Activated T-cell treated with anti-CD3 and anti-CD28 coated beads for 1 hour (primary cell): ENCODE measurements at places on chromosomes 2 and 18.

- DNase-seq = no peak
Observed at GRCh38 chr2:71935262-71935848, 212.3 kb downstream of the CYP26B1 start.

DNA sequence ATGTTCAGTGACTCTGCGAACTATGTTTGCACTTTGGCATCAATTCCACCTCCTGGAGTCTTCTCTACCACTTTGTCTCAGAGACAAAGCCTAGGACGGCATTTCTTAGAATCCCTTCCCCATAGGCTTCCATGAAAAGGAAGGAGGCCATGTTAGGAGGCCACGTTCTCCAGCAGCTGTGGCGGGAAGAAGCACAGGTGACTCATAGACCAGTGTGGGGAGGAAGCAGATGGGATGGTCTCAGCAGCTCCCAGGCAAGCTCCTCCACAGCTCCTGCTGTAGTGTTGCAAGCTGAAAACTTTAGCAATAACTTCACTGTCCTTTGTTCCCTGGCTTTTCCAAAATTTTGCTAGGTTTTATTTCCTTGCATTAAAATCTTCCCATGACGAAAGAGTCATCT lies 781.3 kb upstream of the ID2 start:
- no peak for DNase-seq

GRCh38 chr2:113184531-113185230 lies 10.9 kb downstream of the PSD4 start:
- no peak for DNase-seq

- no peak for DNase-seq
Observed at GRCh38 chr2:47916412-47916811, 10.1 kb upstream of the FBXO11 start.

DNA sequence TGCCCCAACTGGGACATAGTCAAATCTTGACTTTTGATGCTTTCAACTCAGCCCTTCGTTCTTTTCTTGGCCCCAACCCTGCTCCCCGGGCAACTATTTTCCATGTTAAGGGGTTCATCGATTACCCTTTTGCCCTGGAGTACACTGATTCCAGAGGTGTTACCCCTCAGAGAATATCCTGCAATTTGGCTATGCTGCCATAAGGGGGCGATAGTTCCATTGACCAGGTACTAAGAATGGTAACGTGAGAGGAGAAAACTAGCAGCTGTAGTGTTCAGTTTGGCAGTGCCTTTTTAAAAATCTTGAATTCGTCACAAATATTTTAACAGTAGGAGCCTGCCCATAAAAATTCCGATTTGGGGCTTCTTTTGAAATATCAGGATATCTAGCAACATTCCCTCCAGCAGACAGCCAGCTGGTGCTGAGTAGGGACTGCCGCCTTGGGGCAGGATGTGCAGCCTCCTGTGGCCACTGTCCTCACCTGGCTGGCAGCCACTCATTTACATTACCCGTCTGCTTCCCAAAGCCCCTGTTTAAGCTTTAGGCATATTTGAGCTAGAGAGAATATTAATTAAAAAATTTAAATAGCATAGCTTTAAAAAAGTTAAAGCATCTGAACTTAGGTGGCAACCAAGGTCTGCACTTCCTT lies 146.3 kb upstream of the SKOR2 start:
- DNase-seq = no peak

GRCh38 chr18:36448384-36449290 lies 151.1 kb downstream of the FHOD3 start:
- DNase-seq = no peak

DNA sequence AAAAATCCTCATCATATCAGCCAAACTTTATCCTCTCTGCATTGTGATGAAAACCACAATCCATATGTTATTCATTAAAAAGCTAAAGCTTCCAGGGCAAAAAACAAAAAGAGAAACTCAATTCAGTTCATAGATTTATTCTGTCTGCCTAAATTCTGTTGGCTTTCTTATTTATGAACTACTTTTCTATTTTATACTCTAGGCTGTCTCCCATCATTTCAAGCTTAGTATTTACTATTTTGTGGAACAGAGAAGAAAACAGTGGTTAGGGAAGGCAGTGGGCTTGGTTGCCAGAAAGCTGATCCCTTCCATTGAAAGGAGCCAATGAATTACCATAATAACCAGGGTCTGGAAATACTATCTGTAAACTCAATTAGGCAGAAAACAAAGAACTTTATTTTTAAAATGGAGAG lies 71.8 kb downstream of the RAPH1 start:
- no peak for DNase-seq

GRCh38 chr2:190765386-190766173 lies 115.0 kb upstream of the GLS start:
- DNase-seq = no peak

GRCh38 chr2:218501665-218502064 lies 66.5 kb downstream of the USP37 start:
- no peak for DNase-seq

GRCh38 chr2:43934567-43934966 lies 61.2 kb downstream of the LRPPRC start:
- no peak for DNase-seq

DNA sequence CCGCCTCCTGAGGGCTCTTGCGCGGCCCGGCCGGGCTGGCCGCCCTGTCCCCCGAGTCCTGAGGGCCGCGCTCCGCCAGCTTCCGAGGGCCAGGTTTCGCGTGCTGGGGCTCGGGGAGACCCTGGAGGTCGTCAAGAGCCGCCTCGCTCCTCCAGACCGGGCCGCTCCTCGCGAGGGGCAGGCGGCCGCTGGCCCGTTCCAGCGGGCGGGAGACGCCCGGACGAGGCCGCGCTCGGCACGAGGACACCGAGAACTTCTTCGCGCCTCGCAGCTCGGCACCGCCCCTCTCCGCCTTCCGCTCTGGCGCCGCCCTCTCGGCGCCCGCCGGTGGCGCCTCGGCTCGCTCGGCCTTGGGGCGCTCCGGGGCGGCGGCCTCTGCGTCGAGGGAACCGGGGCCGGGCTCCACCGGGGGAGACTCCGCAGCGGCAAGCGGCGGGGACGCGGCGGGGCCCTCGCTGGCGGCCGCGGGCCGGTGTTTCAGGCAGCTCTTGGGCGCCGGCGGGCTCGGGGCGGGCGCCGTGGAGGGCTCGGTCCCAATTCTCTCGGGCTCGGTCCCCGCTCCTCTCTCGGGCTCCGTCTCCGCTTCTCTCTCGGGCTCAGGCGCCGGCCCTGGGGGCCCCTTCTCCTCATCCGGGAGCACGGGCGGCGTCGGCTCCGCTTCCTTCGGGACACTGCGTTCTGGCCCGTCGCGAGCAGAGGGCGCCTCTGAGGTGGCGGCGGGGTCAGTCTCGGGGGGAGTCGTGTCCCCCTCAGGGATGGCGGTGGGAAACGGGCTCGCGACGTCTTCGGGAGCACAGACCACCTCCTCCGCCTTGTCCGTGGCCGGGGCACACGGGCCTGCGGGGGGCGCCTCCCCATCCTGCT lies 91.6 kb upstream of the MGAT4A start:
- peak; percentile 40 for DNase-seq

DNA sequence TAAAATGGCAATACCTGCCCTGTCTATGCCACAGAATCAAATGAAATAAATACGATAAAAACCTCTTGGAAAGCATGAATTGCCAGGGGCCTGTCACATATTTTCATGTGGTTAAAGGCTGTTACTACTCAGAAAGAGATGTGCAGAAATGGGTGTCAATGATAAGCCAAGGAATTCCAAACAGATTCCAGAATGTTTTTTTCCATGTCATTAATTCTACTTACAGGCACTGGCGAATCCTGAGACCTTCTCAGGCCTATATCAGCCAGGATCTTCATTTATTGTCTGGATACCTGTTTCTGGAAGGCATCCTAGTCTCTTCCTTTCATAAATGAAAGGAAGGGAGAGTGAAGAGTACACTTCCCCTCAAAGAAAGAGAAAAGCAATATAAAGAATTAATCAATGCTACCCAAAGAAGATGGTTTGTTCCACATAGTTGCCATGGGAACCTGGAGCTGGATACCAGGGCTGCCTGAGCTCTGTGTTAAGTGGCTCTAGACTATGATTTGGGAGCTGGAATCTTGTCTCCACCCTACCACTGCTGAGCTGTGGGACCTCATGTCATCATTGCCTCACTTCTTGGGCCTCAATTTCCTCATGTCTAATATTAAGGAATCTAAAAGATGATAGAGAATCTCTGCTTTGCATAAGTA lies 335.1 kb upstream of the SKOR2 start:
- DNase-seq = no peak

- no peak for DNase-seq
Observed at GRCh38 chr2:103174711-103175110, 412.9 kb downstream of the TMEM182 start.

GRCh38 chr18:70442933-70443332 lies 154.1 kb downstream of the SOCS6 start:
- no peak for DNase-seq

- DNase-seq = no peak
Observed at GRCh38 chr2:221461901-221462300, 110.2 kb downstream of the EPHA4 start.

DNA sequence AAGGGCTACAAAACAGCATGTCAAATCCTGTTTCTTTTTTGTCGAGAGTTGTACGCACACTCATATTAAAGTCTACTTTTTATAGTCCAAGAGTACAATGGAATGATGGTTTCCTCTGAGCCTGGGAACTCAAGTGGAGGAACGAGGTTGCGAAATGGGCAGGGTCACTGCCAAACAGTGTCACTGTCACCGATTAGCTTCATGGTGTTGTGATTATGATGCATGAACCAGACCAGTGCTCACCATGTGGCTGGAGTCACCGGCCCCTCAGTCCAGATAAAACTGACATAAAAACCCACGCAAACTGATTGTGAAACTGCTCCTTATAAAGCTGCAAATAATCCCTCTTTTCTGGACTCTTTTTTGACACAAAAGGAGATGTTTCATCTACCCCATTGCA lies 122.0 kb downstream of the COPS8 start:
- DNase-seq = no peak

DNA sequence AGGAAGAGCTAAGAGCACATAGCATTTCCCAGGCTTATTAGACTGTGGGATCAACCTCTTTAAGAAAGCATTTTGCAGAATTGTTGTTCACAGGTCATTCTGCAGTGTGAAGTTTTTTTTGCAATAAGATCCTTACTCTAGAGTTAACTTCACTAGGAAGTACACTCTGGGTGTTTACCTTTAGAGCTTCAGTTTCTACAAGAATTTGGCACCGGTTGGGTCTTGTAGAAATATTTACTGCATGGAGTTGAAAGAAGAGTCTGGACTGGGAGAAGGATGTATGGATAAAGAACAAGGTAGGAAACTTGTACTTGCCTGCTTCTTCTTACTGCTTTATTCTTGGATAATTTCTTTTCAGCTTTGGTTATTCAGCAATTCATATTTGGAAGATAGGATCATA lies 944.9 kb upstream of the GYPC start:
- no peak for DNase-seq

DNA sequence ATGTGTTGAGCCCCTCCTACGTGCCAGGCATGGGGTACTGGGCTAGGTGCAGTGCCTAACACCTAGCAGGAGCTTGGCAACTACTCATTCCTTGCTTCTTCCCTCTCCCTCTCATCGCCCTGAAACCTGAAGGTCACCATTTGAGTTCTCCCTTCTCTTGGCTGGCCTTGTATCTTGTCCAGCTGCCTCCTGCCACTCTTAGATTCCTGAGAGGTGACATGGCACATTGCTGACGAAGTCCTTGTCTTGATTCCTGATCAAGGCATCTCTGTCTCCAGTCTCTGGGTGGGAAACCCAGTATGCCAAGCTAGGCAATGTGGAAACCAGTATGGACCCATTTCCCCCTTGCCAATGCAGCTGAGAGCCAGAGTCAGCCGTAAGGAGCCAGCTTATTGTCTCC lies 9.0 kb upstream of the EFR3B start:
- no peak for DNase-seq

- DNase-seq = no peak
Observed at GRCh38 chr2:128289439-128289838, 29.2 kb downstream of the HS6ST1 start.

- no peak for DNase-seq
Observed at GRCh38 chr2:12006850-12007249, 260.4 kb downstream of the LPIN1 start.

DNA sequence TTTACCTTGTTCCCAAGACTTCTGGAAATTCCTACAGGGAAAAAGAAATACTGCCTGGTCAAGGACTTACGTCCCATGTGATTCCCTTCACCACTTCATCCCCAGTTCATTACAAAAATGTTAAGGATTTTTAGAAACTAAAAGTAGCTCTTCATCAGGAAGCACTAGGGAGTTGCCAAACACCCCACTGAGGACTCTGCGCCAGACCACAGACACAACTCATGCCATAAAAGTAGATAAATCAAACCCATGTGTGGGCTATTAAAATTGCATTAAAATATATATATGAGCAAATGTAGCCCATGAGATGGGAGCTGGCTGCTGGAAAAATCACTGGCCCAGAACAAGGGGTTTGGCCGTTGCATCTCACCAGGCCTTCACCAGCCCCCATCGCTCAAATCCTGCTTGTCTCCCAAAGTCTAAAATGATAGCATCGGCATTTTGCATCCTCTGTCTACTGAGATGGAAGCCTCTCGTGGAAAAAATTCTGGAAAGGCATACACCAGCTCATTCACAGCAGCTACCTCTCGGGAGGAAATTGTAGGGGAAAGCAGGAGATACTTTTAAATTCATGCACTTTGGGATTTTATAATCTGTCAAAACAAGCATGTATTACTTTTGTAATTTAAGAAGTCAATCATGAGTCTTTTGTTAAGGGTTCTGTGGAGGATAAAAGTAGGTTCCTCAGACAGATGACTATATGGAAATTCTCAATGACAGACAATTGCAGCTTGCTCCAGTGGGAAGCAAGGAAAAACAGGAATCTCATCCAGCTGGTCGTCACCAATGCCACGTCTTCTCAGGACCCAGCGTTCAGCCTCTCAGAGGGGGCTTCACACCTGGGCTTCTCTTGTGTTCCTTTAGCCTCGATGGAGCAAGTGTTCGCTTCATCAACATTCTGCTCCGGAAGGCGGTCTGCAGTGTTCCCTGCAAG lies 113.9 kb downstream of the MREG start:
- no peak for DNase-seq

DNA sequence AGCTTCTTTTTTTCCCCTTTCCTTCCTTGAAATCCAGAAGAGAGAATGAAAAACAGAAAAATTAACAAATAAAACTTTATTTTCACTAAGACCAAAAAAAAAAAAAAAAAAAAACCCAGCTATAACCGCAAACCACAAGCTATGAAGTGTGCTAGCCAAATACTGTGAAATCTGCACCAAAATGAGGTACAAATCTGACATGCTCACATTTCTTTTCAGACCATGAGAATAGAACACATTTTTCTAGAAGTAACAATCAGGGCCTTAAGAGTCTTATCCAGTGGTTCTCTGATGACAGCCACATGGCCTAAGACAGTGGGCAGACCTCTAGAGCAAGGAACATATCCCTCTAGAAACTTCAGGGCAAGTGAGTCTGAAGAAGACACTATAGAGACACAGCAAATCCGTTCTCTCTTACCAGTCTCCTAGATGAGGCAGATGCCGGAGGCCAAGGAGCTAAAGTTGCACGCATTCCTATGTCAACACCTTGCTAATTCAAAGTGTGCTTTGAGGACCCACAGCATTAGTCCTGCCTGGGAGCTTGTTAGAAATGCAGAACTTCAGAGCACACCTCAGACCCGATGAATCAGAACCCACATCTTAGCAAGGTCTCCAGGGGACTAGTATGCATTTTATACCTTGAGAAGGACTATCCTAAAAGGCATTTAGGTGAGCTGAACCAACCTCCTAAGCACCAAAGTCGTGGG lies 317.1 kb downstream of the MYCN start:
- DNase-seq = no peak
